Hippocampal formation (tissue), 2 donors: ENCODE measurements at places on chromosomes 4 and X.

DNA sequence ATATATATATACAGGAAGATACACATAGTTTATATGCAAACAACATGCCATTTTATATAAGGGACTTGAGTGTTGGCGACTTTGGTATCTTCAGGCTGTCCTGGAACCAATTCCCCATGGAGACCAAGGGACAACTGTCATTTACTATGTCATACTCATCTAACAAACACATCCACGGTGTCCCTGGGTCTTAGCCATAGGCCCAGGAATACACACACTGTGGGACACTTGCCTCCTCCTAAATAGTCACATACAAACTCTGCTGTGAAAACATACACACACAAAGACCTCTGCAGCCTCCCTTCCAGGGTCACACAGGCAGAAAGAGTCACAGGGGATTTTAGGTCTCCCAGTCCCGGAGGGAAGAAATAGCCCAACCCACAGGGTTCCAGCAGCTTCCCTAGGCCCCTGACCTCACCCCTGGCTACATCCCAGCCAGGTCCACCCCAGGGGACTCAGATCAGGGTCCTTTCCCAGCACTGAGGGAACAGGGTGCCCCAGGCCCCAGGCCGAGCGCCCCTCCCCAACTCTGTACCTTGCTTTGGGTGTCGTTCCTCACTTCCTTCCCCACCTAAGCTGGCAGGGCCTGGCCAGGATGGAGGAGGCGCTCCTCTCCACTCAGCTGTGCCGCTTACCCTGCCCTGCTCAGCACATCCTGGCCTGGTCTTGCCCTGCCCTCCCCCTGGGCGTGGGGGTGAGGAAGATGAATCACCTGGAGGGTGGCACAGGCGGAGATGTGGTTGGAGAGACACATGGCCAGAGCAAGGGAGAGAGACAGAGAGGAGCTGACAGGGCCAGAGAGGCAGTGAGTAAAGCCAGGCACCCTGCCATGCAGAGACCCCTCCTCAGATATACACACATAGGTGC lies 21.8 kb downstream of the FGD1 start:
- no peak for DNase-seq

DNA sequence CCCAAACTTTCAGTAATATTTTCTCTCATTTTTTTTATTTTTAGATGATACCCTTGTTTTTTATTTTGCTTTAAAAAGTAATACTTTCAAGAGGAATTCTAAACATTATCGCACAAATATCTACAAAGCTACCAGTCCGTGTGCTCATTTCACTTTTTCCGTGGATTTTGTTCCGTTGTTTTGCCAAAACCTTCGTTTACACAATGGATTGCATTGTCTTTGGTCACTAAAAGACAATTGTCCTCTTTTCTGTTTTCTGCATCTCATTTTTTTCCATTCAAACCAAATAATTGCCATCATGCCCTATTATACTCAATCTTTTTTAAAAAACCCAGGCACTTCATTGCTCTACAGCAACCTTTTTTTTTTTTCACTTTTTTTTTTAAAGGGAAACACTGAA lies 214.9 kb downstream of the CXXC4 start:
- peak; percentile 82 for DNase-seq

DNA sequence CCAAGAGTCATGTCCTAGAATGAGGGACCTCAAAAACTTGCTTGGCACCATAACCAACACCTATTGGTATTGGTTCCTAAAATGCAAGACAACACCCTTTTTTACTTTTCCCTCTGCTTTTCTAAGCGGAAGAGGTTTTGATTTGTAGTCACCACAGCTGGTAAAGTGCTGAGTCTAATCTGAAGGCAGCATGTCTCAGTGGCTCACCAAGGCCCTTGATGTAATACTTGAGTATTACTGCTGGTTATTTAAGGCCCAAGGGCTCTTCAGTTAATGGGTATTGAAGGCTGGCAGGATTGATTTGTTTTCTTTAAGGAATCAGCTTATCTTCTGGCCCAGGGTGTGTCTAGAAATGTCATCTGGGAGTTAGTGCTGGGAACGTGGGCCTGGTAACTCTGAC lies 735.1 kb downstream of the GLUD2 start:
- DNase-seq, result no peak

DNA sequence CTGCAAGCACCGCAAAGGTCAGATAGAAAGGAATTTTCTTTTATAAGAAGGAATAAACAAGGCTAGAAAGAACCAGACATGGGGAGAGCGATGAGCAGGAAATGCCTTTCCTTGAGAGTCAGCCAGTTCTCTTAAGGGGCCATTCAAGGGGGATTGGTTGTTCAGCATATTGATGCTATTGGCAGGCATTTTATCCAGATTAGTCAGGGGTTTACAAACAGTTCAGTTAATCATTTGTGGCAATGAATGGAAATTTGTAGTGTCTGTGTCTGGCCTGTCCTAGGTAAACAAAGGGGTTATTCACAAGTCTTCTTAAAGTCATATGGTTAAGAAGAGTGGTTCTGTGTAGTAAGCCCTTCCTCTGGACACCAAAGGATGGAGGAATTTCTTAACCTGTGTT lies 184.7 kb upstream of the FRMPD4 start:
- DNase-seq, result no peak

- no peak for DNase-seq
Measured at GRCh38 chr4:145887241-145887991, 51.2 kb downstream of the ZNF827 start.

- DNase-seq, result no peak
Measured at GRCh38 chrX:150546711-150547153, 21.7 kb upstream of the MTM1 start.

GRCh38 chr4:36081185-36081584 lies 163.1 kb downstream of the ARAP2 start:
- DNase-seq, result no peak

- no peak for DNase-seq
Measured at GRCh38 chr4:6492027-6492590, 19.7 kb upstream of the PPP2R2C start.

GRCh38 chr4:167897116-167897515 lies 195.2 kb upstream of the ANXA10 start:
- DNase-seq, result no peak

- no peak for DNase-seq
Measured at GRCh38 chr4:47615385-47615784, 130.3 kb downstream of the ATP10D start.

DNA sequence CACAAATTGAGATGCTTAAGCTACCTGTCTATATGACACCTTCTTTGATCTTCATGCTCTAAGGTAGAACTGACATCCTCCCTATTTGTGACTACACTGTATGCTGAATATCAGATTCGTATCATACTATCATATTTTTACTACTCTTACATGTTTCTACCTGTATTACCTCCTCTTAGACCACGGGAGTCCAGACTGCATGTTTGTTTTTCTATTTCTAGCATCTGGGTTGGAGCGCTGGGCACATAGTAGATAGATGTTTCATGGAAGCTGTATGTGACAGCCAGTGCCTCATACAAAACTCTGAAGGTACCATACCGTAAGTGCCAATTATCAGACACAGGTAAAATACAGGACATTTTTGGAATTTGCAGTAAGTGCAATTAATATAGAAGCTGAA lies 47.6 kb downstream of the ATP10D start:
- no peak for DNase-seq

- no peak for DNase-seq
Measured at GRCh38 chr4:3818371-3818770, 52.2 kb downstream of the ADRA2C start.

DNA sequence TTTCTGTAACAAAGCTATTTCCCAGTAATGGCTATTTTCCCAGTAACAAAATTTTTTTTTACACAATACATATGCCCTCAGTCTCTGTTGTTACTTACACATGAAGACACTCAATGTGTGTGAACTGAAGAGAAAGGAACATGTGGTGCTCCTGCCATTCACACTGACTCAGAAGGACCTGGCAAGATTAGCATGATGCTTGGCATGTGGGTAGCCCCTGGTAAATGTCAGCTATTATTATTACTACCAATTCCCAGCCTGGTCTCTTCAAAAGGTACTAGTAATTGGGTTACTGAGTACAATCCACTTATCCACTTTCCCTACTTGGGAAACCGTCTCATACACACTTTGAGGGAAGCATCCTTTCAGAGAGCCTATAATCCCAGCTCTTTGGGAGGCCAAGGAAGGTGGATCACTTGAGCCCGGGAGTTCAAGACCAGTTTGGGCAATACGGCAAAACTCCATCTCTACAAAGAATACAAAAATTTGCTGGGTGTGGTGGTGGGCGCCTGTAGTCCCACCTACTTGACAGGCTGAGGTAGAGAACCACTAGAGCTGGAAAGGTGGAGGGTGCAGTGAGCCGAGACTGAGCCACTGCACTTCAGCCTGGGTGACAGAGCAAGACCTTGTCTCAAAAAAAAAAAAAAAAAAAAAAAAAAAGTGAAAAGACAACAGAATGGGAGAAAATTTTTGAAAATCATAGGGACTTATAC lies 14.6 kb downstream of the RBBP7 start:
- DNase-seq, result no peak

DNA sequence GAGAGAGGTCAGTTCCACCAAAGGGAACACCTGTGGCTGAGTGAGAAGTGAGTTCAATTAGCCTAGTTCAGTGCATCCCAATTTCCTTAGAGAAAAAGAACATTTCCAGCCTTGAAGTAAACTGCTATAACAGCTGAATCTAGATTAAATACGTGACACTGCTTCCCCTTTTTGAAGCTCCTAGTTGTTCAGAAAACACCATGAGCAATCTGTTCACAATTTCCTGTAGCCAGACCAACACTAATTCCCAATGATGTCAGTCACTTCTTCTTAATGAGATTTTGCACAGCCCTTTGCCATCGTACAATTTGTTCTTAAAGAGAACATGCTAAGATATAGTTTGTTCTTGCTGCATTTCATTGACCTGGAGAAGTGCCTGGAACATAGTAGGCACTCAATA lies 144.6 kb upstream of the EDNRA start:
- DNase-seq, result no peak

DNA sequence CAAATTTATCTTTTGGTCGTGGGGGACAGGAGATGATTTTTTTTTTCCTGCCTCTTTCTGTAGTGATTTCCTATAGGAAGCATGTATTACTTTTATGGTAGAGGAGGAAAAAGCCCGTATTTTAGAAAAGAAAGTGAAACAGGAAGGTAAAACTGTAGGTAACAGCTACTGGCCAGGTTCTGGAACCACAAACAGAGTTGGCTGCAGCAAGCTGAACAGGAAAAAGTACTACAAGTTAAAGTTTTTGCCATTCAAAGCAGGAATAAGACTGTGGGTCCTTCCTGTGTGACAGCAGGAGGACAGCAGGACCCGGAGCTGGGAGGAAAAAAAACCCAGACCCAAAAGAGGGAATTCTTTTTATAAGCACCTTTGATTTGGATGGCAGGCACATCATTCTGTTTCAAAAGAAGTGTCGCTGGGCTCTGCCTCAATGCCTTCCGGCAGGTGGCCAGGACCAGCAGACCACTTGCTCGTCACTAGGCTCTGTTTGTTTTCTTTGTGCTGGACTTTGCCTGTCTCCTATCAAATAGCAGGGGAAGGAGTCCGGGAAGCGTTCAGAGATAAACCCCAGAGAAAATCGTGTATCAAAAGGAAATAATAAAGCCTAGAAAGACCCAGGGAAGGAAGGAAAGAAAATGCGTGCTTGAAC lies 277.9 kb downstream of the ADGRA3 start:
- DNase-seq, result no peak

- no peak for DNase-seq
Measured at GRCh38 chr4:120672558-120673147, 249.9 kb downstream of the PRDM5 start.

DNA sequence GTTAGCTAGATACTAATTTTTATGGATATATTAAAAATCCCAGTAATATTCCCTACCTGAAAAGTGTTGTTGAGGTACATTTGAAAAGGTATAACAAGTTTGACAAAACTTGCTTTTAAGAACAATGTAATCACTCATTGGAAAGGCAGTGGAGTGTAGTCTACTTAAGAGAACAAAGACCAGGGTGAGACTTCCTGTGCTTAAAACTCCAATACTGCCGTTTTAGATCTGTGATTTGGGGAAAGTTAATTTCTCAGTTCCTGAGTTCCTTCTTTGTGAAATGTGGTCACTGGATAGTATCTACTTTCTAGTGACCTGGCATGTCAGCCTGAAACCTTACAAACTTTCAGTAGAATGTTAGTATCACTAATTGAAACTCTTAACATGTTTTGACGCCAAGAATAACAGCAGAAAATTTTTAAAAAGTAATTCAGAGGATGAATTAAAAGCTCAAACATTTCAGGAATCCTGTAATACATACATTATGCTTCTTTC lies 56.8 kb downstream of the PCDH7 start:
- DNase-seq, result no peak

GRCh38 chr4:146165221-146165620 lies 10.3 kb upstream of the LSM6 start:
- DNase-seq, result no peak

DNA sequence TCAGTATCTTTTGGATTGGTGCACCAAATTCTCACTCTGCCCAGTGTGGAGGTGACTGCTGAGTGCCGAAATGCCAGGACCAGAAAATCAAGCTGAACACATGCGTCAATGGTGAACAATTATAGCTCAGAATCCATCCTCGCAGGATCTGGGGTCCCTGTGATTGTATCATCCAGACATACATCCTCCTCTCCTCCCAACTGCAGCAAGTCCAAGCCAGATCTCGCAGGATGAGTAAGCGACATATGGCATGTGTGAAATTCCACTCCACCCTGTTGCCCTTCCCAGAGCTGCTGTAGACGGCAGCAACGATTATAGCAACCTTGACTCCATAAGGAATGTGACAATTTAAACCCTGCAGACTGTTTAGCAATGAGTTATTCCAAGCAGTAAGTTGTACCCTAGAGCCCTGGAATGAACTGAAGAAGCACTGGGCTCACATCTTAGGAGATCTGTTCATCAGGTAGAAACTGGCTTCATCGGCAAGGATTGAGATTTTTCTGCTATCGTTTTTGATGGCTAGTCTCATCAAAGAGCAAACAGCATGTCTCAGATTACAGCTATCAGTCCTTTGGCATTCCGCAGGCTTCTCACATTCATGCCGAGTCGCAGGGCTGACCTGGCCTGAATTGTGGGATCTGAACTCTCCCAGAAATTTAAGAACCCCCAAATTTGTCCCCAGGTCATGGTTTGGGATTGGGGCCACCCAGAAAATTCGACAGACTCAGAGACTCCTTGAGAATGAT lies 35.5 kb upstream of the SORBS2 start:
- no peak for DNase-seq

GRCh38 chr4:184979461-184980124 lies 38.7 kb upstream of the HELT start:
- no peak for DNase-seq

- DNase-seq, result no peak
Measured at GRCh38 chr4:166315721-166316467, 442.9 kb downstream of the TLL1 start.

DNA sequence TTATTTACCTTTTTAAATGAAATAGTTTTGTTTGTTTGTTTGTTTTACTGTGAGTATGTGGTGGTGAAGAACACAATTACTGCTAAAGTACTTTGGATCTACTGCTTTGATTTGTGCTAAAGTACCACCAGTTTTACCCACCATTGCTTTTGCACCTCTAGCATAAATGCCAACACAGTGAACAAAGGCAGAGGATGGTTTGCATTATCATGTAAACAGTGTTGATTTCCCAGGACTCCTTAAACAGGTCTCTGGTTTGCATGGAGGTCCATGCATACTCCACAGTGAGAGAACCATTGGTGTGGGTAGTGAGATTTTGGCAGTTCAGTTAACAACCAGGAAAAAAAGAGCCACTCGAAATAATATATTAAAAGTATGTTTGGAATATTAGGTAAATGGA lies 11.0 kb downstream of the FAT4 start:
- no peak for DNase-seq
